Kidney epithelial cell (primary cell): ENCODE measurements at places on chromosomes 4 and X.

GRCh38 chr4:37914539-37914938 is 23.7 kb downstream of the TBC1D1 start:
- no peak for DNase-seq

- no peak for DNase-seq
Observed at GRCh38 chr4:26557164-26557563, 26.7 kb upstream of the TBC1D19 start.

GRCh38 chr4:90419124-90419711 is 292.0 kb downstream of the CCSER1 start:
- peak; percentile 10 for DNase-seq

DNA sequence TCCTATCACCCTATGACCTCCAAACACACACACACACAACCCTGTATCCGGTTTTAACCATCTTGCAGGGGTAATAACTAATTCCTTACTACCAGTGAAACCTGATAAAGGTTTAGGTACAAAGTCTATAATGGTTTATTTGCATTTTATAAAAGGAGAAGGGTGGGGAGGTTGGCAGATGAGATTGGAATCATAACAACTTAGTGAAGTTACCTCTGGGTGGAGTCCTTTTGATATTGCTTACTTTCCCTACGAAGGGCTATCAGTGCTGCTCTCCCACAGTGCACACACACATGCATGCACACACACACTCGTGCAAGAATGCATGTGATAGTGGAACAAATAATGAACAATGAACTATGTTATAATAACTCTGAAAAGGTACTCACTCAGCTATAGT is 56.1 kb downstream of the CCSER1 start:
- no peak for DNase-seq

DNA sequence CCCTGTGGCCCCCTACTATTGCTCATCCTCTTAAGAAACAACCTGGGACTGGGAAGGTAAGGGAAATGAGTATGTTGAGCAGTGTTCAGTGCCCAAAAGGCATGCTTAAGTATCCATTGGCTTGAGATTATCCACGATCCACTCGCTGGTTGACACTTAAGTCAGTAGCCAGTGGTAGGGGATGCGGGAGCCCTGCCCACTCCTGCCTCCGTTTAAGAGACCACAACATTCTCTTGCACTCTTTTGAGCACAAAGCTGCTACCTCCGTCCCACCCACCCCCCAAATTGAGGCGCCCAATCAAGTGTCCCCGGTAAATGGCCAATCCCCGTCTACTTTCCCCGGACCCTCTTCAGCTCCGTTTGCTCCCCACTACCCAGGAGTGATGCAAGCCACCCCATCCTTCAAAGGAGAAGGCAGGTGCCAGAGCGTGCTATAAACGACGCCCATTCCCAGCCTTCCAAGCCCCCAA is 25.0 kb downstream of the UTP14A start:
- no peak for DNase-seq
